ENCODE measurements at places on chromosomes 12 and 14.
A peak's percentile ranks its signal among the peaks of the same experiment; 100 is the strongest.

DNA sequence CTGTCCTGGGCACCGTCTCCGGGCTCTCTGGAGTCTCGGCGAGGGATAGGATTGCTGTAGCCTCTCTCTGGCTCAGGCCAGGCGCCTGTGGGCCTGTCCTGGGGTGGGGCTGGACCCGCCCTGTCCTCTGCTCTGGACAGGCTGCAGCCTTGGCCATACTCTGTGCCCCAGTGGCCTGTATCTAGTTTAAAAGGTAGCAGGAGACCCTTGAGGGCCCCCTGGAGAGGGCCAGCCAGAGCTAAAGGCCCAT is 1.8 kb downstream of the KIF26A start:
- no peak for DNase-seq

GRCh38 chr12:28209782-28210181 is 19.5 kb downstream of the CCDC91 start:
- DNase-seq, result no peak

- DNase-seq, result no peak
Observed at GRCh38 chr12:12718853-12719252, 1.7 kb downstream of the CDKN1B start.

- no peak for DNase-seq
Observed at GRCh38 chr14:24829862-24830261, 195.9 kb upstream of the GZMB start.

DNA sequence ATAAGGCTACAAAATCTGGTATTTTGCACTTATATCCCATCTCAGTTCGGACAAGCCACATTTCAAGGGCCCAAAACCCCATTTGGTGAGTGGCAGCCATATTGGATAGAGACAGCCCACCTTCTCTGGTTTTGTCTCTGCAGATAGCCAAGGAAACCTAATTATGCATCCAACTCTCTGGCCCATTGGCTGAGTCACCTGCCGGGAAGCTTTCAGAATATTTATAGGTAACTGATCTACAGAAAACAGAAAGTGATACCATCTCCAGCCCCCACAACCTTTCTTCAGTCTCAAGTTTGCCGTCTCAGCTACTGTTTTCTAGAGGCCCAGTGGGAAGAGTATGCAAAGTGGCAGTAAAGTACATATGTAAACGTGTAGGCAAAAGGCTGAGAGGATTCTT is 33.7 kb upstream of the PPP1CC start:
- peak; percentile 64 for DNase-seq

- no peak for DNase-seq
Observed at GRCh38 chr14:57869617-57870016, 3.7 kb upstream of the SLC35F4 start.

DNA sequence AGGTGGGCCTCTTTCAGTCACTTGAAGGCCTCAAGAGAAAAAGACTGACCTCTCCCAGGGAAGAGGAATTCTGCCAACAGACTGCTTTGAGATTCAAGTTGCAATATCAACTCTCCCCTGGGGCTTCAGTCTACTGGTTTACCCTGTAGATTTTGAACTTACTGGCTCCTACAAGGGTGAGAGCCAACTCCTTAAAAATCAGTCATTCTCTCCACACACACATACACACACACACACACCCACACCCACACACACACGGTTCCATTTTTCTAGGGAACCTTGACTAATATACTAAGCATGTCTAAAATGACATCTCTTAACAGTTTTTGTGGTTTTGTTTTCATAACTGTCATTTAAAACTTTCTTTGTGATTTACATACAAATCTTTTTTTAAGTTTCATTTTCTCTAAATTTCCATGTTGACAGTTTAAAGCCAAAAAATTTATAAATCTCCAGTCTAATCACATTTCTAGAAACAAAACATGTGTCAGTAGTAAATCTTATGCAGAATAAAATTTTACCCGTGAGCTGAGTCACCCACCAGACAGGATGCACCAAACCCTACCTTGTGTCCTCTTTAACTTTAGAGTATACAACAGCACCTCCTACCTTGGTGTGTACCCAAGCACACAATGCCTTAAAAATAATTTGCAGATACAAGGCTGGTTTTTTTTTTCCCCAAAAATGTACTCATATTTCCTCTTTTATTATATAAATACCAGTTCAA is 394.6 kb downstream of the AEBP2 start:
- DNase-seq, result no peak

Measured in stimulated activated CD4-positive, alpha-beta T cell treated with anti-CD3 and anti-CD28 coated beads, TNF-alpha, amount 100 ng/mL, for 24 hours (primary cell).